ENCODE measurements at places on chromosomes 3 and 15.

GRCh38 chr3:171245796-171246765, 214.1 kb downstream of the TNIK start:
- no peak for DNase-seq

- DNase-seq: no peak
Measured at GRCh38 chr3:25381083-25381482, 47.0 kb upstream of the RARB start.

GRCh38 chr15:80509800-80510199, 105.6 kb downstream of the ARNT2 start:
- DNase-seq: no peak

DNA sequence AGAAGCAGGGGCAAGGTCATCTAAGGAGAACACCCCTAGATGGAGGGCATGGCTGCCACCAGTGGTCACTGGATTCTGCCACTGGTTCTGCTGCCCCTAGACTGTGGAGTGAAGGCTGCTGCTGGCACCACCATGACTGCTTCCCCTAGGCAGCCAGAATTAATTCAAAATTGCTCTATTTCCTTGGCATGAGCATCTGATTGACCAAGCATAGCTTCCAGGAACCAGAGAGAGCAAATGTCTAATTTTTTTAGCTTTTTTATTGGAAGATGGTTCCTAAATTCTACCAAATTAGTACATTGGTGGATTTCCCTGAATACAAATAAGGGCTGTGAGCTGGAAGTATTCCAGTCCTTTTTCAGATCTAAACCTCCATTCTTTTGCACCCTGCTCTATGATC, 270.2 kb upstream of the GBE1 start:
- DNase-seq: no peak

- no peak for DNase-seq
Measured at GRCh38 chr15:98996624-98997023, 11.0 kb downstream of the PGPEP1L start.

GRCh38 chr3:49617390-49618013, 56.6 kb upstream of the APEH start:
- no peak for DNase-seq

DNA sequence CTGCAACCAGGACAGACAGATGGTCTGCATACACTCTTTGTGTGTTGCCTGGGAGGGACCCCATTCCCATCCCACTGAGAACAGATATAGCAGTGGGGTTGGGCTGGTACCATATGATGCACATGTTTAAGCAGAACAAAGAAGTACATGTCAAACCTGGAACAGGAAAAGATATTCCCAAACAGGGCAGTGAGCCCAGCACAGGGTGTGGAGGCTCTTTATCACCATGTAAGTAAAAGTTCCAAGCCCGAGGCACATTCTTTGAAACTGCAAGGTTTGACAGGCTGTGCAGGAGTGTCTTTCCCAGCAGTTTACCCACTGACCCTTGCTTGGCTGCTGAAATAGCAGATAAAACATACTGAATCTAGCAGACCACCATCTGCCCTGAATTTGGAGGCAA, 5.3 kb upstream of the ZNF445 start:
- DNase-seq: no peak

DNA sequence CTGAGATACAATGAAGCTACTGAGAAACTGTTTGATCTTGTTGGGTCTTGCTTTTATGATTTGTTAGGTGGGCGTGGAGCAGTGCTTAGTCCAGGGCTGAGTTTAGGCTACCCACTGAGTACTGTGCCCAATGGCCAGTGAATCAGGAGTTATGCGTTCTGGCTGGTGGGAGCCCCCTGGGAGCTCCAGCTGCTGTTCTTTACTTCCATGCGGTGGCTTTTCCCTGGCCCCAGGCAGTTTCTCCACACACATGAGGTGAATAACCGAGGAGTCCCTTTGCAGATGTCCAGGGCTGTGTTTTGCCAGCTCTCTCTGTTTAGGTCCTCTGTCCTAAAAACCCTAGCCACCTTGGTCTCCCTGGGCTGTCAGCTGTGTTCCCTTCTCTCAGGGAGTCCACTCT, 106.5 kb downstream of the KLF13 start:
- DNase-seq: no peak

DNA sequence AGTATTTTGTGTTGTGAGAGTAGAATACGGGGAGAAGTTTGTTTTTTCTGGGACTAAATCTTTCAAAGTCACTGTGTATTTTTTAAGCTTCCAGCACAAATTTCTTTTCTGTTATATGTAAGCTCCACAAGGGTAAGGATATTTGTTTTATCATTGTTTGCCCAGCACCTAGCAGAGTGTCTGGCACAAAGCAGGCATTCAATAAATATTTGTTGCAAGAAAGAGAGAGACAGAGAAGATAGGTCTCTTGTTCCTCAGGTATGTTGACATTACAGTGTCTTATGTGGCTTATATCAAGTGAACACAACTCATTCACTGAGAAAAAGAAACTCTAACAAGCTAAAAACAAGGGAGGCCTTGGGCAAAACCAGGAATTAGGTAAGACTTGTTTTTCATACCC, 26.6 kb upstream of the FNDC3B start:
- DNase-seq: no peak

DNA sequence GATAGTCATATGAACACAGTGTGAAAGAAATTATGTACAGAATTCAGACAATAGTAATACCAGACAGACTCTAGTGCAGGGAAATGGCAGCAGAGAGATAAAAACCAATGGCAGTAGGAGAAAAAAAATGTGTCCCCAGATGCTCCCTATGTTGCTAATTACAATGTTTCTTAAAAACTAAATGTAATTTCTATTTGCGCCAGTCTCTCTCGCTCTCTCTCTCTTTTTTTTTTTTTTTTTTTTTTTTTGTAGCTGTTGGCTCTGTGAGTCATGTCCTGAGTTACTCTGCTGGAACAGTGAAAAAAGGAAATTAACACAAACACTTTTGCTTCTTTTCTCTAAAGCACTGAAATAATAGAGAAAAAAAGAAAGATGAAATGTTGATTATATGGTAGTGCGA, 871.9 kb downstream of the GBE1 start:
- no peak for DNase-seq

DNA sequence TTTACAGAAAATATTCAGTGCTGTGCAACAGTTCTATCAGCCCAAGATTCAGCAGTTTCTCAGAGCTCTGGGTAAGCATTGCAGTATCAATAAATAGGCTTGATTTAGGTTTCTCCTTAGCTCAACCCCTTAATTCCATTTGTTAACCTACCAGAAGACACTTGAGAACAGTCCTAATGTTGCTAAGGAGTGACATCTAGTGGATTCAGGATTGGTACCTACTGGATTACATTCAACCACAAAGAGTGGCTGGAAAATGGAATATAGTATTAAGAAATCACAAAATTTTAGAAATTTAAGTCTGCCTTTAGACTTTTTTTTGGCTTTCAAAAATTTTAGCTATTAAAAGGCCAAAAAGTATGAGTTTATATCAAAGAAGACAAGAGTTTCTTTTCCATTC, 34.7 kb downstream of the POLG start:
- DNase-seq: no peak

- DNase-seq: no peak
Measured at GRCh38 chr3:197117114-197117513, 87.5 kb upstream of the MELTF start.

GRCh38 chr3:188323067-188323842, 169.3 kb downstream of the LPP start:
- peak; percentile 12 for DNase-seq

GRCh38 chr3:187888701-187889100, 143.4 kb upstream of the BCL6 start:
- no peak for DNase-seq

- no peak for DNase-seq
Measured at GRCh38 chr3:128581566-128581965, 69.1 kb downstream of the RPN1 start.

GRCh38 chr3:196533260-196533681, 18.1 kb upstream of the SMCO1 start:
- DNase-seq: no peak

DNA sequence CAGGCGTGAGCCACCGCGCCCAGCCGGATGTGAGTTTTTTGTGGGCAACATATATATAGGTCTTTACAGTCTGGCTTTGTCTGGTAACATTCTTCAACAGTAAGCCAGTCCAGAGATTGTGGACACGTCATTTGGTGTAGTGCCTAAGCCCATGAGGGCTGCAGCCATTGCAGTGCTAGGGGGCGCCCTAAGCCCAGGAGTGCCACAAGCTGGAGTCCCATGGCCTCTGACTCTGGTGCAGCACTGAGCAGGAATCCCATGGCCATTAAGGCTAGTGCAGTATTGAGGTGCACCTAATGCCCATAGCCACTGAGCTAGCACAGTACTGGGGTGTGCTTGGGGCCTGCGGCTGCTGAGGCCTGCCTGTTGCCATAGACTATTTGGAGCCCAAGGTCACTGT, 136.4 kb upstream of the NDN start:
- no peak for DNase-seq

DNA sequence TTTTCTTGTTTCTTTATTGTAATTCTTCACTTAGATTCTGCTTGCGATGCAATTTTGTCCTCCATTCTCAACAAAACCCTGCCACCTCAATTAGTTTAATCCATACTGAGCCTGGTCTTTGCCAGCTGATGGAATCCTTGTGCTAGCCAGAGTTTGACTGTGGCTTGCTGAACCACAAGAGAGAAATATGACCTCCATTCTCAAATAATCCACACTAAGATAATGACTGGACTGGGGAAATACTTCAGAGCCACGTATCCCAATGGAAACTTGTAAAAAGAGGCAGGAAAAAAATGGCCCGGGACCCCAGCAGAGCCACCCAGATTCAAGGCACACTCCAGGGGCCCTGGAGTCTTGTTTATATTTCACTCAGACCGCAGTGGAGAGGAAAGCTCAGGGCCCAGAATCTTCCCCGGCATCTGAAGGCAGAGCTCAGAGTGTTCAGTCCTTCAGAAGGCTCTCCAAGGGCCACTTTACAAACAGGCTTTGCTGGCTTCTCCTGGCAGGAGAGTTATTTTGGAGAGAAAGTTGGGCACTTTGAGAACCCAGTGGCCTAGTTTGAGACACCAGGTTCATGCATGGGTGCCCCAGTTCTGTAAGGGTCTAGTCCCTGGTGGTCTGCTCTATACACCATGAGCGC, 62.7 kb downstream of the SSUH2 start:
- DNase-seq: no peak

DNA sequence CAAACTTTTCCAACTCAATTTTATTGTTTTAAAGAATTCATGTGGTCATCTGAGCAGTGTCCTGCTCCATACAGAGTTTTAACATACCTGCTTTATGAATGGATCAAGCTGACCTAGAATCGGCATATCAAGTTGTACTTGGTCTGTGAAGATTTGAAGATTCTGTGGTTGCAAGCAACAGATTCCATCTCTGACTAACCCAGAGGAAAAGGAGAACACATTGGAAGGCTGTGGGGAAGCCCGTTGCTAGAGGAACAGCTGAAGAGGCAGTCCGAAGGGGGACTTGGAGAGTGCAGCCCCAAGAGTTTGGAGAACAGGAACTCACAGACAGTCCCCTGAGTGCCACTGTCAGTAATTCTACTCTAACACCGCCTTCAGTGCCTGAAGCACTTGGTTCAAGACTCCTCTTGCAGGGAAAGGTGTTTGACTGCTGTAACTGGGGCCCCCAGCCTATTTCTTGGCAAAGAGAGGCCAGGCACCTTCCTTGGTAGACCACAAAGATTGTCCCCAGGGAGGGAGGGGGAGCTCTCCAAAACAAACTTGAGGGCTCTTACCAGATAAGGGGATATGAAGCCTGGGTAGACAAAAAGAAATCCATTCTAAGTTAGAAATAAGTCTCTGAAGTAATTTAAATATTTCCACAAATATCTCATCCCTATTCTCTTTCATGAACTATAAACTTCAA, 88.8 kb downstream of the LARS2 start:
- DNase-seq: no peak

GRCh38 chr3:191493336-191493735, 32.4 kb downstream of the PYDC2 start:
- no peak for DNase-seq

DNA sequence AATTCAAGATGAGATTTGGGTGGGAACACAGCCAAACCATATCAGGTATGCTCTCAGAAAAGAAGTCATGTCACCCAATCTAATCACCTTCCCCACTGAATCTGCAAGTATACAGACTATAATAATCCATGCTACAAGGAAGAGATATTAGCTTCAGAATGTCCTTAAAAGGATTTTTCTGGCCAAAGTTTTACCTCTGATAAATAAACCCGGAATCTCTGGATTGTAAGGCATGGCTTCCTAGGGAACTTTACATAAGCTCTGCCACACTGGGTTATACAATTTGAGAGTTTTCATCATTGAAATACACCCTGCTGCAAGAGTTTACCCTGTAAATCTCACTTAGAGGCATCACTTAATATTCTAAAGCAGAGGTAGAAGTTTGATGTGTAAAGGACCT, 330.5 kb upstream of the KCNMB2 start:
- DNase-seq: no peak

DNA sequence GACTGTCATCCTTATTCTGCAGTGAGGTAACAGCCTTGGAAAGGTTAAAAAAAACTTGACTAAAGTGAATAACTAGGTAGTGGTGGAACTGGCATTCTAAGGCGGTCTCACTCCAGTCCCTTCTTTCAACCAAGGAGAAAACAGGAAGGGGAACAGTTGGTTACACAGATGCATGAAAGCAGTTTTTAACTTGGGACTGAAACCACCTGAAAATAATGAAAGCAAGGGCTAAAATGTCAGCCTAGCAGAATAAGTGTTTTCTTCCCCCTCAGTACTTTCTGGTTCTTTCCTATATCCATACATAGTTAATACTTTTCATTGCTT, 748 bp upstream of the AVEN start:
- no peak for DNase-seq

- no peak for DNase-seq
Measured at GRCh38 chr15:74791667-74792066, 9.8 kb downstream of the CSK start.

DNA sequence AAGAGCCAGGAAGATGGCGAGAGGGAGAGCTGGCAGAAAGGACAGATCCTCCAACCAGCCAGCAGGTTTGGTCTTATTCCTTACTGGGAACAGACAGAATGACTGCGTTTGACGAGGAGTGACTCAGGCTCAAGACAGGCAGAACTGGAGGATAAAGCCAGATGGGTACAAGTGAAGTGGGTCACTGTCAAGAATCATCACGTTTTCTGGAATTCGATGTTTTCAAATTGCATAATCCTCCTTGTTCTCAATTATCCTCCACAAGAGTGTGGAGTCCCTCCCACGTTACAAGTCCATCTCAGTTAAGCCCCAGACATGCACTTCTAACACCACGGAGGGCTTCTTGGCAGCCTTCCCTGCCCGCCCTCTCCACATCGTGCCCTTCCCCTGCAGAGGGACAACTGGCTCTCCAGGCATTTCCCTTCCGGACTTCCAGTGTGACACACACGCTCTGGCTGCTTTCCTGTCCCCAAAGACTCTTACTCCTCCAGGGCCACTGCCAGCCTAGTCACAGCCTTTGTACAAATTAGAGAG, 183.1 kb downstream of the CHST2 start:
- no peak for DNase-seq

- DNase-seq: no peak
Measured at GRCh38 chr3:11545186-11545851, 98.4 kb downstream of the VGLL4 start.

- no peak for DNase-seq
Measured at GRCh38 chr3:166304584-166304983, 467.4 kb upstream of the BCHE start.

- no peak for DNase-seq
Measured at GRCh38 chr15:52278636-52279367, 16.8 kb downstream of the MYO5C start.

Data from stimulated activated CD8-positive, alpha-beta memory T cell treated with anti-CD3 and anti-CD28 coated beads, Interleukin-12 subunit alpha, Interleukin-12 subunit beta, amount 100 ng/mL, for 1 hour (primary cell).